ENCODE measurements at places on chromosomes 16 and 17.

GRCh38 chr16:89346869-89347268 is 129.4 kb downstream of the ZNF778 start:
- DNase-seq: no peak

GRCh38 chr16:21524068-21524751 is 75.2 kb upstream of the METTL9 start:
- DNase-seq: no peak

GRCh38 chr16:81814751-81815428 is 35.8 kb downstream of the PLCG2 start:
- no peak for DNase-seq

DNA sequence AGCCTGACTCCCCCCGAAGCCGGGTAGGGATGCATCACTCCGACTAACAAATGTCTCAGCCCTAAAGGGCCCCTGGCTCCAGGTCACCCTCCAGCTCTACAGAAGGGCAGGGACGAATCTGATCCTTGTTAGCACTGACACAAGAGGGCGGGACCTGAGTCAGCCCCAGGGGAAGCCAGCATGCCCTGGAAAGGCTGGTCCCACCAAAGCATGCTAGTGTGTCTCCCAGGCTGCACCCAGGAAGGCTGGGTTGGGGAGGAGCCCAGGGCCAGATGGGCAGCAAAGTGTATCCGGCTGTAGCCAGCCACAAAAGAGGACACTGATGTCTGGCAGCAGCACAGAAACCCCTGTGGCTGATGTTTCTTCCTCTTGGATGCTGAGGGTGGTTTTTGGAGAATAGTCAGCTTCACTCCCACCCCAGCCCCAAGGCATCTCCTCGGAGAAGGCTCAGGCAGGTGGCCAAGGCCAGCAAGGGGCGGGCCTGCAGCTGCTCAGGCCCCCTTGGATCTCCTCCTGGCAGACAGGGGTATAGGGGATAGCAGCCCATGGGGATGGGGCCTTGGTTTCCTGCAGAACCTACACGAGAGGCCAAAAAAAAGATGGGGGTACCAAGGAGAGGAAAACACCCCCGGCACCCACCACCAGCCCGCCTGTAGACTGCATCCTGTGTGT is 11.0 kb downstream of the NATD1 start:
- DNase-seq: no peak

DNA sequence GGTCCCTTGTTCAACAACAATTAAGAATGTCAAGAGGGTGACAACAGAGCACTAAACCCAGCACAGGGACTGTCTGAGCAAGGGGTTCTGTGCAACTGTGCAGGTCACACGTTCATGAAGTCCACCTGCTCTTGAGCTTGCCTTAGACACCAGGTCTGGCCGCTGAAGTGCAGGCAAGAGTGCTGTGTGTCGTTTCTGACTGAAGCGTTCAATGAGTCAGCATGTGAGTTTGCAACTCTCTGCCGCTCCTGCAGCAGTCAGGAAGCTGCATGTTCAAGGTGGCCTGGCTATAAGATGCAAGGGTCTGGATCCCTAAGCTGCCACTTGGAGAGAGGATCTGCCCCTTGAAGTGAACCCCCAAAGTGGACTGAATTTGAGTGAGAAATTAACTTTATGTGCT is 332.7 kb upstream of the HSBP1 start:
- no peak for DNase-seq

GRCh38 chr16:70782237-70782636 is 18.7 kb downstream of the VAC14 start:
- DNase-seq: no peak

DNA sequence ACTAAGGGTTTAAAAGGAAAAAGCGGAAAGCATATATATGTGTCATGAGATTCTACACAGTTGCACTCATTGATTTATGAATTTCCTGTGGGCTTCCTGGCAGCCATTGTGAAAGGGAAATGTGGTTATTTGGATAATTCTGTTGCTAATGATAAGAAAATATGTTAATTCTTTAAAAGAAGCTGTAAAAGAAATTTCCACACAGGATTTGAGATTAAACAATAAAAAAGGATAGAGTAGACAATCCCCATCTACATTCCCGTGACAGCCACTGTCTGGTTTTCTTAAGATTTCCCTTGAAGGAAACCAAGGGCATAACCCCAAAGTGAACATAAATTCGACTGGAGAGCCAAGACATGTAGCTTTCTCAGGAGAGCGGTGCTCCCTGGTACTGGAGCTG is 397.5 kb downstream of the CPPED1 start:
- no peak for DNase-seq

- DNase-seq: no peak
Observed at GRCh38 chr17:74972973-74973328, 392 bp upstream of the HID1 start.

DNA sequence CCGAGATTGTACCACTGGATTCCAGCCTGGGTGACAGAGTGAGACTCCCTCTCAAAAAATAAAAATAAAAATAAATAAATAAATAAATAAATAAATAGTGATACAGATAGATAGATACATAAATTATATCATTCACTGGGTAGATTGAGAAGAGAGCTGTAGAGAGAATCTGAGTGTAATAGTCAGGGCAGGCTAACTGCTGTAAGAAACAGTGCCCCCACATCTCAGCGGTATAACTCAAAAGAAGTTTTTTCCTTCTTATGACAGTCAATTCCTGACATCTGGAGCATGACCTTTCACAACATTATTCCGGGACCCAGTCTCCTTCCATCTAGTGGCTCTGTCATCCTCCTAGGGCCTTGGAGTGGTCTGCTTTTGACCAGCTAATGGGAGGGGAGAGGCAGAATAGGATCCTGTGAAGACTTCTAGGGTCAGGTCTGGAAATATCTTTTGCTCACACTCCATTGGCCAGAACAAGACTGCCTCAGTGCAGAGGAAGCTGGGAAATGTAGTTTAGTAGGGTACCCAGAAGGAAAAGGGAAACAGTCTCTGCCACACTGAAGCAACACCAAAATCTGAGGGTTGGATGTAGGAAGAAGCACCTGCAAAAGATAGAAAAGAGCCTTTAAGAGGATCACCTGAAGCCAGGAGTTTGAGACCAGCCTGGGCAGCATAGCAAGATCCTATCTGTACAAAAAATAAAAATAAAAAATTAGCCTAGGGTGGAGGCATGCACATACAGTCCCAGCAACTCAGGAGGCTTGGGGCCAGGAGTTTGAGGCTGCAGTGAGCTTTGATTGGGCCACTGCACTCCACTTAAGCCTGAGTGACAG is 3.0 kb upstream of the QPRT start:
- DNase-seq: peak; percentile 82

GRCh38 chr17:21036361-21036881 is 6.4 kb downstream of the USP22 start:
- DNase-seq: peak; percentile 71

DNA sequence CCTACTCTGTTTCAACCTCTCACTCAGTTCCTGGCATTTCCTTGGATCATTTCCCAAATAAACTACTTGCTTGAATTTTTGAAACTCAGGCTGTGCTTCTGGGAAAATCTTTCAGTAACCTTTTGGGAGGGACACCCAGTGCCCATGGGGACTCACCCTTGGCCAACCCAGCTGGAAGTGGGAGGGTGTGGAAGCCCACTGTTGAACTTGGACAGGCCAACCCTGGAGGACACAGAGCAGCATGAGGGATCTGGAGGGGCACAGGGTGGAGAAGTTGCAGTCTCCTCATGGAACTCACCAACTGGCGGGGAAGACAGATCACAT is 11.2 kb downstream of the RTN4RL1 start:
- DNase-seq: no peak

DNA sequence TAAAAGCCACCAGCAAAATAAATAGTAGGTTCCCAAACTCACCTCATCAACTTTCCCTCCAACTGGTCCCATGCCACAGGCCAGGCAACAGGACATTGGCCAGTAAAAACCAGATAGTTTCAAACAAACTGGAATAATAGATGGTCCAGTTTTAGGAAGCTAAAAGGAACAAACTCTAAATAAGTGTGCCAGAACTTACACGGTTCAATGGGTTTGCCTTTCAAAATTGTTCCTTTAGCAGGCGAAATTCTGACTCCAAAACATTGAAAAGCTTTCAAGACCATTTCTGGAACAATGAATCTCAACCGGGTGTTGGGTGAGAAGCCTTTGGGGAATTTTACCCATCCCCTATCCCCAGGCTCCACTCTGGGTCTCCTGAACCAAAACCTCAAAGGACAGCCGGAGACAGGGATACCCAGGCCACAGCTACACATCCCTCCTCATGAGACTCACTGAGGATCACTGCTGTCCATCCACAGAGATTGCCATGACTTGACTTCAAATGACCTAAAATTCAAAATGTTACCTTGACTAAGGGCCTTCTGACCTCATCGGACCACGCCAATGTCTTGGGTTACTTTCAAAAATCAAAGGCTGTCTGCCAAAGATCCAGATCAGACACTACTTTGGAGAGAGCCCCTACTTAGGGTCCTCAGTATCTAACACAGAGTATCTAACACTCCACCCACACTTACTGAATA is 13.0 kb downstream of the AXIN2 start:
- no peak for DNase-seq

- no peak for DNase-seq
Observed at GRCh38 chr17:38657824-38658740, 16.7 kb downstream of the EPOP start.

- DNase-seq: peak; percentile 68
Observed at GRCh38 chr16:3131755-3132377, 3.0 kb upstream of the ZNF213 start.
